ENCODE measurements at places on chromosomes 11 and 22.

- no peak for DNase-seq
Observed at GRCh38 chr22:26323013-26323412, 106.0 kb upstream of the ASPHD2 start.

DNA sequence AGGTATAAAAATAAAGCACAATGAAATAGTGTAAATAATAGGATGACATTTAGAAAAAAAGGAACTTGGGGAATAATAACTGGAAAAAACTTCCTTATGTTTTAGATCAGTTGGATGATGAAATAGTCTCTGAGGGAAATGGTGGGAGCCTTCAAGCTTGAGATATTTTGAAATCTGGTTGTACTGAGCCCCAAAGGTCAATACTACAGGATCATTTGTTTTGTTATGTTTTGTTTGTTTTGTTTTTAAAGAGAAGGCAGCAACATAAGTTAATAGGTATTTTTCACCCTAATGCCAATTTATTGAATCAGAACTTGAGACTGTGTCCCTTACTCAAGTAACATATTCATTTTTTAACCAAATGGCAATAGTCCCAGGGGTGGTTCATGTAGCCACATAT is 393.1 kb downstream of the ETS1 start:
- no peak for DNase-seq

DNA sequence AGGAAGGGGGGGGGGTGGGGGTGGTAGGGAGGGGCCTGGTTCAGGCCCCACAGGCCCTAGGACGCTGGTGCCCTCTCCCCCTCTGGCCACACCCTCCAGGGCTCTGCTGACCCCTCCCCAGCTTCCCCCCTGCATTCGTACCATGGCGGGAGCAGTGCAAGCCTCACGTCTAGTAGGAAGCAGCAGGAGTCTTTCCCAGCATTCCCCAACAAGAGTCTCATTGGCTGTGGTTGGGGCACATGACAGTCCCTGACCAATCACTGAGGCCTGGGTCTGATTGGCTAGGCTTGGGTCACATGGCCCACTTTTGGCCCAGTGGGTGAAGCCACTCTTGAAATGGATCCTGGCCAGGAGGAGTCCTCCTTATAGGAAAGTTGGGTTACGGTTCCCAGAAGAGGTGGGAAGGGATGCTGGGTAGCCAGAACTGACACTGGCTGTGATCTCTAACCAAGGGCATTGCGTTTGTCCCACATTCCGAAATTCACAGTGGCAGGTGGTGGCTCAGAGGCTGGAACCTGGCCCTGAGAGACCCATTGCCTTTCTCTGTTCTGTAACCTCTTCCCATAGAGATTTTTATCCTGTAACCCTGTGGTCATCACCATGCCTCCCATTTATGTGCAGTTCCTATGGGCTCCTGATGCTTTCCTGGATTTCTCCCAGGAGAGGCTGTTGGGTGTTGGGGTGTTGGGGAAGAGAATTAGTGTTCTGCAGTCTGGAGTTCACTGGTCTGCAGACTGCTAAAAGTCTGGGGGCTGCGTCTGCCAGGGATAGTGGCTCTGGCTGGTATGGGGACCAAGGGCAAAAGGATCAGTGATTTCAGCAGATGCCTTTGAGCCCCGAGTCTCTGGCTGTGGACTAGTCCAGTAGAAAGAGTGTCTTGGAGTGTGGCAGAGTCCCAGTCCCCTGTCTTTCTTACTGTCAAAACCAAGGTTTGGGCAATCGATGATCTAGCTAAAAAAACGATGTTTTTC is 58.9 kb upstream of the MYEOV start:
- DNase-seq, result peak; percentile 60

GRCh38 chr11:95339086-95339901 is 108.3 kb upstream of the SESN3 start:
- DNase-seq, result no peak

DNA sequence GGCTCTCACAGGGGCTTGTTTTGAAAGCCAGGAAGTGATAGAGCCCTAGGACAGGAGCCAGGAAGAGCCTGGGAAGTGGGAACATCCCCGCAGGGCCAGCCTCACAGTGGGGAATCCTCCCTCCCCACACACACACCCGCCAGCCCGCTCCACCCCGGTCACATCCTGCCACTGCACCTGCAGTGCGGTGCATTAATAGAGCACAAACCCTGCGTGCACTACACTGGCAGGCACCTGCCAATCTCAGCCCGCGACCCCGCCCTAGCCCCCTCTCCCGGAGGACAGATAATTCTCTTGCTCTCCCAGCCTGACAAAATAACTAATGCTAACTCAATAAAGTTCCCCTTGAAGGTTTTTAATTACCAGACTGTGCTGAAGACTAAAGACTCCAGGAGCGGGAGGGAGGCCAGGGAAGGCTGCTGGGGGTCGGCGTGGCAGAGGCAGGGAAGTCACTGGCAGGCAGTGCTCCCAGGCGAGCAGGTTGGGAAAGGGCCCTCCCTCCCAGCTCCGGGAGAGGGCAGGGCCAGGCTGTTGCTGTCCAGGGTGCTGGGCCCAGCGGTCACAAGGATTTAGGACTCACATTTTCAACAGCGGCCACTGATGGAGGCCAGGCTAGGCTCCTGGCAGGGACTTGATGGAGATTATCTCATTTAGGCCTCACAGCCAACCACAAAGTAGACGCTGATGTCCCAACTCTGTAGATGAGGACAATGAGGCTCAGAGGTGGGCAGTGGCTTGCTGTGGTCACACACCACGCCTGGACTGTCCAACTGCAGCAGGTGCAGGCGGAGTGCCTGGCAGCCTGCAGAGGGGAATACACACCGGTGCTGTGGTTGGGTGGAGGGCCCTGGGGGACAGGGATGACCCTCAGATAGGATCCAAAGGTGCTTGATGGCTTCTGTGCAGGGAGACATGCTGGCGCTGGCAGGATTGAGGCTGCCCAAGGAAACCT is 23.9 kb upstream of the TCF20 start:
- peak; percentile 62 for DNase-seq

- no peak for DNase-seq
Observed at GRCh38 chr11:124482362-124483147, 37.1 kb upstream of the OR8B8 start.

DNA sequence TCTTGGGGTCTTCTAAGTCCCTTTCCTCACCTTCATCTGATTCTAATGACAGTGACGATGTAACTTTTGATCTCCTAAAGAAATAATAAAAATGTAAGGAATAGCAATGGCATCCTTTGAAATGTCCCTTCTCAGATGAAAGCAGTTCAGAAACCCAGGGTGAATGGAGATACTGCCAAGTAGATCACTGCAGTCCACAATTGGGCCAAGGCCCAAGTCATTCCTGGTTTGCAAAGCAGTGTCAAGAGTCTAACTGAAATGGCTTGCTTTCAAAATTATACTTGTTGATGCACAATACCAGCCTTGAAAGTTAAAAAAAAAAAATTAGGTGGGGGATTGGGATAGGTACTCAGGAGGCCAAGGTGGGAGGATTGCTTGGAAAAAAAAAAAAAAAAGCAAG is 20.4 kb downstream of the ASCC2 start:
- DNase-seq, result no peak

GRCh38 chr22:31615491-31615860 is 46.5 kb downstream of the PISD start:
- no peak for DNase-seq

DNA sequence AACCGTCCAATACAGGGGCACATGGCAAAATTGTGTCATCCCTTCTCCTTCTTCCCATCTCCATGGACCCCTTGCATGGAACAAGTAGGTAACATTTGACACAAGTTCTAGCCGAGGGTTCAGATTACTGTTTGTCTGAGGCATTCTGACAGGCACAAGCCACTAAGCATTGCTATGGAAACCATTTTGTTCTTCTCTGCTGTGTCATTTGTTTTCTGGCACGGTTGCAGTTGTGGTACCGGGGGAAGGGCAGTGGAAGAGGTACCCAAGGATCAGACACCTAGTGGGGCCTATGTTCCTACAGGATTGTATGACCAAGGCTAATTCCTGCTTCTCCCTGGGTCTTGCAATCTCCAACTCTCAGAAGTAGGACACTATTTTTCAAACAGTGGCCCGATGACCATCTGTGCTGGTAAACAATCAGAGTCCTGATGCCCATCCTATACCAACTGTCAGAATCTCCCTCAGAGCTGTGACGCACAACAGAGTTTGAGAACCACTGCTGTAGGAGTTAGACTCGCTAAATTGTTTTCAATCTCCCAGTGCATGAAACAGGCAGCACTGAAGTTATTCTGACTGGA is 69.3 kb downstream of the KCNC1 start:
- no peak for DNase-seq

DNA sequence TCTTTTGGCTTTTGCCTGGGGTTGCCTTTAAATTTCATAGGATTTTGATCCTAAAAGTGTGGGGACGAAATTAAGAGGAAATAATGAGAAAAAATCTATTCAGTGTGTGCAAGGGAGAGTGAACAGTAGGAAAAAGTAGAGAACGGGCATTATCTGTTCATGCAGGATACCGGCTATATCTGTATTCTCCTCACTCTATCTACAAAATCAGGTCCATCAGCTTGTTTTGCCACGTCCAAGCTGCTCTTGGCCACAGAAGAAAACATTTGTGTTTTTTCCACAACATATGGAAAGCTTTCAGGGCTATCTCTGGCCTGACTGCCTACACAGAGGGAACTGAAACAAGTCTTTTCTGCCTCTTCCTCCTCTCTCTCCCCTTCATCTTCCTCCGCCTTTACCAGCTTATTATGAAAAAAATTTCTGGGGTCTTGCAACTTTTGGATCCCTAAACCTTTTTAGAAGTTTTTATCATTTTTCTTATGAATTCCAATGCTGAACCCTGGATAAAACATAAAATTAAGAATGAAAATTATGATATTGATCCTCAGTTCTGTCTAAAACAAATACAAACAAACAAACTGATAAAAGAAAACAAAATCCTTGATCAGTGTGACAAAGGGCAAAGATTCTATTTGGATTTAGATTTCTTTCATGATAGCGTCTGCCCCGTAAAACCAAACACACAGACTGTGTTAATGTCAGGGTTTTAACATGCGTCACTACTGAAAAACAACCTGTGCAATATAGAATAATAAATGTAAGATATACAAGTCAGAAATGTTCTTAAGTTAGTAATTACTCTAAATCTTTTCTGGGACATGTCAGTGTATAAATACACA is 219.7 kb downstream of the CNTN5 start:
- DNase-seq, result no peak

GRCh38 chr22:45166932-45167331 is 3.2 kb downstream of the NUP50 start:
- no peak for DNase-seq

All from NAMALWA (cell line).